ENCODE measurements at places on chromosomes 3 and 15.

DNA sequence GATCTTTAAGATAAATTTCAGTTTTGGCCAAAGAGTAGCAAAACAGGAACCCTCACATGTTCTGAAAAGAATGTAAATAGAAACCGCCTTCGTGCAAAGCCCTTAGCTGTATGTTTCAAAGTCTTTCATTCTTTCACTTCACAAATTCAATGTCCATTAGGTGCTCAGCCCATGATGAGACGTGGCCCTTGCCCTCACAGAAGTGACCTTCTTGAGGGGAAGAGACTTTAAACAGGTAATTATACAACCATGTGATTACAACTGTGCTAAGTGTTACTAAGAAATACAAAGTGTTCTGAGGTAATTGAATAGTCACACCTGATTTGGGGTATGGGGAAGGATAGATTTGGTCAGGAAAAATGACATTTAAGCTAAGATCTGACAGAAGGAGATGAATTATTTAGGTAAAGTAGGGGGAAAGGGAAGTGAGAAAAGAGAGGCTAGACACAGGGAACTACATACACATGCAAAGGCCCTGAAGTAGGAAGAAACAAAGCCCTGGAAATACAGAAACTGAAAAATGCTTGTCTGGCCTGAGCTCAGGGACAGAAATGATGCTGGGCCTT lies 19.6 kb downstream of the HSPBAP1 start:
- no peak for DNase-seq

GRCh38 chr3:128748557-128748956 lies 22.6 kb downstream of the RAB7A start:
- no peak for DNase-seq

DNA sequence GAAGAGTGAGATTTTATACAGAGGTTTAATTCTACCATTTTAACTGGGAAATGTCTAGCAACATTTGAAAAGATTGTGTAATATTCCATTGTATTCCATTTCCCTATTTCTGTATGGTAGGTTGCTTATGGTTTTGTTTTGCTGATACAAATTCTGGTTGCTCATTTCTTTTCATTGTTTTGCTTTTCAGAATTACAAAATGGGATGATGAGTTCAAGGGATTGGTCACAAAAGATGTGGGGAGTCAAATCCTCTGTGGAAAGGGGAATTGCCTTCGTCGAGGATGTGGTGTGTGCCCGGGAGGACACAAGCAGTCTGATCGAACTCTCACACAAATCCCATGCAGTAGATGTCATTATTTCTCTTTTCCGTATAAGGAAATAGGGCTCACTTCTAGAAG lies 18.3 kb downstream of the SLCO3A1 start:
- no peak for DNase-seq

DNA sequence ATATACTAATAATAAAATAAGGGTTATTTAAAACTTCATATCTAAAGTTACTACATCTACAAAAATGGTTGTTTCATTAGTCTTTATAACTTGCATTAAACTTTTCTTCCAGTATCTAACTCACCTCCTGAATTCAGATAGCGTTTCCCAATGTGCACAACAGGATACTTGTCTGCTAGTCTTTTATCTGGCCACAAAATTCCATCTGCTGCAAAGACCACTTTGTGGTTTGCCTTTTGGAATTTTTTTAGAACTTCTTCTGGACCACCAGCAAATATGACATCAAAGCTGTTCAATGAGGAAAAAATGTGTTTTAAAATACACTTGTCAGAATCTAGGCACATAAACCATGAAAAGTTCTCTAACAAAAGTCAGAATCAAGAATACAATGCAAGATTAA lies 50.8 kb downstream of the PLOD2 start:
- no peak for DNase-seq

GRCh38 chr15:65099336-65099735 lies 15.7 kb downstream of the UBAP1L start:
- no peak for DNase-seq

GRCh38 chr3:80556763-80557162 lies 789.0 kb upstream of the ROBO1 start:
- DNase-seq, result no peak

DNA sequence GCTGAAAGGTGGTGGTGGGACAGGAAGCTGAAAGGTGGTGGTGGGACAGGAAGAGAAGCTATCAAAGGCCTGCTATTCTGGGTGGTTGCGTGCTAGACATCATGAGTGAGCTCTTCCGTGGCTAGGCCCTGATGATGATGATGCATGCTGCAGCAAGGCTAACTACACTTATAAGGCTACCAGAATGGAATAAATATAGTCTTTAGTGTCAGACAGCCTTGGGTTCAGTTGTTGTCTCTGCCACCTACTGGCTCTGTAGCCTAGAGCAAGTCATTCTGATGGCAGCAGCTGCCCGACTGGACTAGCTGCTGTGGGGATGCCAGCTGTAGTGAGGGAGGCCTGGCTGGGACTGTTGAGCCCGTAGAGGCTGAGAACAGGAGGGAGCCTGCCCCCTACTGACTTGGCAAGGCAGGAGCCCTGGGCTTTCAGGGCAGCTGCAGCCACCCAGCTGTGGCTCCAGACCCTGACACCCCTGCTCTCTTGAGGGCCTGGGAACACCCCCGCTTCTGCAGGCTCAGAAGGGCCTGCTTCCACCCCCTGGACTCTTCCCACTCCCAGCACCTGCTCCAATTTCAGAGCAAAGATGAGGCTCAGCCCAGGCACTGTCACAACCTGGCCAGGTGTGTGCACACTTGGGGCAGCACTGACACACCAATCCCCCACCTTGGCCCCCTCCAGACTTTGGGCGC lies 21.4 kb upstream of the ZBED2 start:
- DNase-seq, result no peak

DNA sequence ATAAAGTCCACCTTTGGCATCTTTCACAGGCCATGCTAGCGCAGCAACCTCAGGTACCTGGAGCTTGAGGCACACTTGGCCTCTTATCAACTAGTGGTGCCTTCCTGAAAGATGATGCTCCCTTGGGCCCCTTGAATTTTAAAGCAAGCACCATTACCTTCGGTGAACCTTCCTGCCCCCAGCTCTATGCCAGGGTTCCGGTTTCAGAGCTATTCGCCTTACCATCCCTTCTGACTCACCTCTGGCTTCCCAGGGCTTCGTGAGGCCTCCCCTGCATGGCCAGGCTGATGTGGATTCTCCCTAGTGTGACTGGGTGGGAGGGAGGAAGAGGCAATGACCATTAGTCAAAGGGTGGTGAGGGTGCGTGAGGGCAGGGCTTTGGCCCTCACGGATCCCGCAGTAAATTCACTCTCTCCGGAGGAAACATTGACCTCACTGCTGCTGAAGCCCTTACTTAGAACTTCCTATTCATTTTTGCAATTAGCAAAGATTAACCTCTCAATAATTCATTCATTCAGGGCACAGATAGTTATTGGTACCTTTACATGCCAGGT lies 16.3 kb downstream of the BHLHE40 start:
- DNase-seq, result no peak

- DNase-seq, result no peak
Observed at GRCh38 chr3:129112308-129113052, 9.1 kb downstream of the RAB43 start.

GRCh38 chr3:122077293-122078234 lies 22.4 kb downstream of the CD86 start:
- no peak for DNase-seq

GRCh38 chr3:44647771-44648170 lies 761 bp upstream of the ZNF35 start:
- no peak for DNase-seq

DNA sequence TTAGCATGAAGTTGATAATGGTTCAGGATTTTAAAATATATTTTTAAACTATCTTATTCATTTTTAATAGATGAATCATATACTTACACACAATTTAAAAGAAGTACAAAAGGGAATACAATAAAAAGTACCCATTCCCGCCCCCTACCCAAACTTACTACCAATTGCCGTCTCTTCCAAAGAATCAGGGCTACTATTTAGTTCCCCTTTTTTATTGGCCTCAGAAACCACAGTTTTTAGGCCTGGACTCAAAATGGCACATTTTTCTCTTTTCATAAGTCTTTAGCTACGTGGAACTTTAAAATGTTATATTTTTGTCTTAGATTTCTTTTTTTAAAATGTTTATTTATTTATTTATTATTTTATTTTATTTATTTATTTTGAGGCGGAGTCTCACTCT lies 18.0 kb downstream of the LRRK1 start:
- DNase-seq, result no peak

- no peak for DNase-seq
Observed at GRCh38 chr3:9213019-9213634, 36.3 kb downstream of the SRGAP3 start.

- no peak for DNase-seq
Observed at GRCh38 chr3:51401735-51402134, 10.7 kb downstream of the RBM15B start.

DNA sequence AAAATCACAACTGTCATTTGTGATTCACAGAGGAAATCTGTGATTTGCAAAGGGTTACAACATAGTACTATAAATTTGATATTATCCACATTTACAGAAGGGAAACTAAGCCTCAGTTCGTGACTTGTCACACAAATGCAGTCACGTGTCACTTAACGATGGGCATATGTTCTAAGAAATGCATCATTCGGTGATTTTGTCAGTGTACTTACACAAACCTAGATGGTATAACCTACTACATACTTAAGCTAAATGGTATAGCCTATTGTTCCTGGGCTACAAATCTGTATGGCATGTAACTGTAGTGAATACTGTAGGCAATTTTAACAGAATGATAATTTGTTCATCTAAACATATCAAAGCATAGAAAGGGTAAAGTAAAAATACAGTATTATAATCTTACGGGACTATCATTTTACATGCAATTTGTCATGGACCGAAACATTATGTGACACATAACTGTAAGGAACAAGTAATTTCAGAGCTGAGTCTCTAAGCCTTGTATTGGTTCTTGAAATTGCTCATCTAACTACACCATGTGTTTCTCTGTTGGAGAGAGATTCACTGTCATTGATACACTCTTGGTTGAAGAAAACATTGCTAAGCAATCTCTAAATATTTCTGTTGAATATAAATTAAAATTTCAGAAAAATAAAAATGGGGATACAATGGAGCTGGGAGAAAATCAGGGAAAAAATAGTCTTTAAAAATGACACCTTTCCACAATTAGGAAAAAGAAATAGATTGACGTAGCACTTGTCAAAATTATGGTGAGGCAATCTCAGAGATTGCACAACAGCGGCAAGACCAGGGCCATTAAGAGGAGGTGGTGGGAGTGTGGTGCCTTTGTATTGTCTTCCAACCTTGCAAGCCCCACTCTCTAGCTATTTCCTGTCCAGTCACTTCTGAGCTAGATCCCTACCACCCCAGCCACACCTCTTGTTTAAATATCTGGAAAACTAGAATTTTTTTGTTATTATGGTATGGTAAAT lies 645.8 kb upstream of the TBL1XR1 start:
- no peak for DNase-seq

- peak; percentile 57 for DNase-seq
Observed at GRCh38 chr3:156816091-156816793, 9.9 kb upstream of the LEKR1 start.

GRCh38 chr3:109432833-109433232 lies 95.5 kb upstream of the DPPA4 start:
- no peak for DNase-seq

DNA sequence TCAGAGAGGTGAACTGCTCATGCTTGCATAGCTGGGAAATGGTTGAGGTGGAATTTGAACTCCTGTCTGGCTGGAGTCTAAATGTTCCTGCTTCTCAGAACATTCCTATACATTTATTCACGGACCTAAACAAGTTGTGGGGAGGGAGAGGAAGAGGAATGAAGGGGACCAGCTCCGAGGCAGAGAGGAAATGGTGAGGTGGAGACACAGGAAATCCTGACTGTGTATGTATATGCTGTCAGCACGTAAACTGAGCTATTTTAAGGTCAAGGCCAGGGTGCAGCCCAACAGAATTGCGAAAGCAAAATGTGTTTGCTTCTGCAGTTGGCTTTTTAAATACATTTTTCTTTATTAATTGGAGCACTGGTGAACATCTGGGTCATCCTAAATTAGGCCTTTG lies 74.1 kb upstream of the POMGNT2 start:
- DNase-seq, result no peak

GRCh38 chr15:68333775-68334470 lies 56.4 kb downstream of the FEM1B start:
- DNase-seq, result no peak

GRCh38 chr3:58155838-58156237 lies 54.9 kb downstream of the DNASE1L3 start:
- no peak for DNase-seq

- DNase-seq, result no peak
Observed at GRCh38 chr15:81346611-81347010, 22.7 kb upstream of the STARD5 start.

DNA sequence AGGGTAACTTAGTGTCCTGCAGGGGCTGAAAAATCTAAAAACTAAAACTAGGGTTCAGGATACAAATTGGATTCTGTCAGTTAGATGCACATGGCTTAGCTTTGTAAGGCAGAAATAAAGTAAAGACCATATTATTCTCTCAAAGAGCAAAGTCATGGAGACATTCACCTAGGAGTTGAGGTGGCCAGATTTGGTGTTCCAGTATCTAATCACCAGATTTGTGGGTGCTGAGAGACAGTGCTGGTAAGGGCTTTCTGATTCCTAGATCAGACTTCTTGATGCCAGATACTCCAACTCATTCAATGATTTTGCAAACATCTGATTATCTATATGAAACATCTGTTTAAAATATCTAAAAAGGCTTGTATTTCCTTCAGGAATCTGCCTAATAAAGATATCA lies 28.3 kb upstream of the TBC1D5 start:
- no peak for DNase-seq

DNA sequence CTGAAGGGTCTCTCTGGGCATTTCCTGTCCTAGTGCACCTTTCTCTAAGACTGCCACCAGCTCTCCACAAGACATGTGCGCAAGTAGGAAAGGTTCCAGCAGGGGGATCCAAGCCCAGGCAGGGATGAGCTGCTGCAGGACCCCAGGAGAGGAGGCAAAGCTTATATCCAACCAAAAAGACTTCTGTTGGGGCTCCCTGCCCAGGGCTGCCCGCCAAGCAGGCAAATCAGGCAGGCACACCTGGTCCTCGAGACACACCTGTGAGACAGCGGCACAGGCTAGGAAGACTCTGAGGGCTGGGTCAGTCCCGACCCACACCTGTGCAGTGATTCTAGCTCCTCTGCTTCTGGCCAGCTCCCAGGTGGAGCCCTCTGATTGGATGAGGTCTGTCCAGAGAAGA lies 80.6 kb downstream of the MYLK start:
- DNase-seq, result no peak

DNA sequence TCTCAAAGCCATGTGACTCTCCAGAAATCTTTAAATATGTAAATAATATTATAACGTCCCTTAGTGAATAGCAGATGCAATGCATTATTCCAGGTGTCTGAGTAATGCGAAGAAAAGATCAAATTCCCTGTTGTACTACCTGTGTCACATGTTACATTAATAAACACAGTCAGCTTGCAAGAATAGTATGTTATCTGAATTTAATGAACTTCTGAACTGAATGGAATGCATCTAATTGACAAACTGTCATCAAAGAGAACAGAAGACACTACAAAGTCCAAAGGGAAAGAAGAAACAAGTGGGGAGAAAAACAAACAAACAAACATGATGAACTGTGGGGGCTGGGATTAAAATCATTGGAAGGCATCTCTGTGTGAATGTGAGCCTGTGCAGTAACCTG lies 508.8 kb downstream of the LPP start:
- DNase-seq, result no peak
